Stimulated activated CD8-positive, alpha-beta memory T cell treated with anti-CD3 and anti-CD28 coated beads, Interleukin-12 subunit alpha, Interleukin-12 subunit beta, amount 100 ng/mL, for 4 hours (primary cell): ENCODE measurements at places on chromosomes 1 and 21.

DNA sequence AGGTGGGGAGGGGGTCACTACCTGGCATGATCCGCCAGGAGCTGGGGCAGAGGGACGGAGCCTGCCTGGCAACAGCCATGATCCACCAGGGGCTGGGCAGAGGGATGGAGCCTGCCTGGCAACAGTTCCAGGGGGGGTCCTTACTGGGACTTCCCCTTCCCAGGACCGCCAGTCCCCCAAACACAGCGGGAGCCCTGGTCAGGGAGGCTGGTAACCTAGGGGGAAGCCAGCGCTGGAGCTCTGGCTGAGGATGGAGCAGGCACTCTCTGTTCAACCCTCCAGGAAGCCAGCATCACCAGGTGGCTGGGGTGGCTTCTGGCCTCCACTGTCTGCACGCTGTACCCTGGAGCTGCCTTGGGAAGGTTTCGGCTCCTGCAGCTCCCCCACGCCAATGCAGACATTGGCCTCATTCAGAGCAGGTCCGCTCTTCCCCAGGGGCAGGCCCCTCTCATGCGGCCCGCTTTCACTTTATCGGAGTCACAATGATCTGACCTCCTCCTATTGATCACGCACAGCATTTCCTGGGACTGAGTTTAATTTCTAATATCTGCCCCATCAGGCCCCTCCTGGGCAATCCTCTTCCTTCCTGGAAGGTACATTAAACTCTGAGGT is 68.4 kb upstream of the ABCG1 start:
- DNase-seq = no peak

- no peak for DNase-seq
Observed at GRCh38 chr1:211603191-211603701, 24.3 kb upstream of the SLC30A1 start.

- DNase-seq = no peak
Observed at GRCh38 chr1:160040476-160040875, 8.7 kb upstream of the PIGM start.

GRCh38 chr1:234536741-234537140 is 57.8 kb upstream of the TARBP1 start:
- DNase-seq = no peak

GRCh38 chr21:35338881-35339632 is 290.0 kb upstream of the RUNX1 start:
- no peak for DNase-seq

- no peak for DNase-seq
Observed at GRCh38 chr1:84344286-84344685, 42.8 kb downstream of the SAMD13 start.

DNA sequence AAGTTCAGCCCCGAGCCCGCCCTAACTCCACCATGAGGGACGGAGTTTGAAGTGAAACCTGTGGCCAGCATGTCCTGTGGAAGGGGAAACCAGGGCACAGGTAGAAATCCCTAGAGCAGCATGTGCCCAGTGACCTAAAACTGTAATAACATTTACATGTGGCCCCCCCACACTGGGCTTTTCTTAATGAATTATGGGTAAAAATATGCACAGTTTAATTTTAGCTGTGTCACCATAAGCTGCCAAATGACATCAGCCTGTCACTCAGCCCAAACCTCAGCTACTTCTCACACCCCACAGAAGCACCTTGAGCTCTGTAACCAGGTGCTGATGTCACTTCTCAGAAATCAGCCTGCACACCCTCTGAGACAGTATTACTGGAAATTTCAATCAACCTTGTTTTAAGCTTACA is 50.0 kb upstream of the SLC19A1 start:
- DNase-seq = peak; percentile 43
